Left lung (tissue), 14 donors: ENCODE measurements at places on chromosomes 2 and 18. TPM values are rescaled to one million over a fixed set of nuclear protein-coding genes. Genes with fewer than 3 reads are reported as not detected.

The FSHR gene
- not detected for total RNA-seq

The DLGAP1 gene
- 4.0 TPM for total RNA-seq

The PSMA8 gene
- total RNA-seq = not detected

The DSC2 gene
- total RNA-seq = 18.5 TPM

The CYP27C1 gene
- total RNA-seq = 0.12 TPM

The CTAGE1 gene
- total RNA-seq = not detected

The DSG2 gene
- 66.0 TPM for total RNA-seq

The FAP gene
- 15.0 TPM for total RNA-seq

The SCRN3 gene
- 22.6 TPM for total RNA-seq

The OLA1 gene
- total RNA-seq = 66.3 TPM

The NOSTRIN gene
- 25.7 TPM for total RNA-seq
